ENCODE measurements at places on chromosomes 7 and 10.

GRCh38 chr7:1020849-1021251 lies 23.5 kb upstream of the GPR146 start:
- no peak for DNase-seq

- DNase-seq, result no peak
These were observed 4.3 kb downstream of the VIPR2 start for GRCh38 chr7:159140170-159140910.

DNA sequence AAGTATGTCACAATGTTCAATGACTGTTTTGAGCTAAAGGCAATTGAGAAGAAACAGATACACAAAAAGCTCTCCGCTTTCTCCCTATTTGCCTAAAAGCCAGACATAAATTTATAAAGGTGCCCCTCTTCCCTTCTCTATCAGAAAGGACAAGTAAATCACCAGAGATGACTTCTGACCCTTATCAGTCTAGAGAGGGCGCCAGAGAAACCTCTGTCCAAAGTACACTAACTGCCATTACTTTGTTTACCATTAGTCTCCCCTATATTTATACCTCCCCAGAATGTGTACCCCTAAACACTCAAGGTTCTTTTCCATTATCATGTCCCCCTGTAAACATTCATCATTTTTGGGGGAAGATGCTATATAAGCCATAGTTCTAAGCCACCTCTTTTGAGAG lies 49.3 kb downstream of the TPK1 start:
- DNase-seq, result no peak

GRCh38 chr10:125259651-125260050 lies 99.3 kb upstream of the CTBP2 start:
- no peak for DNase-seq

GRCh38 chr7:51255036-51255435 lies 61.6 kb downstream of the COBL start:
- DNase-seq, result no peak

Data from cortex of kidney (tissue), 1 donor.